ENCODE measurements at places on chromosomes 1 and 21.

GRCh38 chr1:6288665-6289064 is 27.8 kb upstream of the GPR153 start:
- DNase-seq, result no peak

DNA sequence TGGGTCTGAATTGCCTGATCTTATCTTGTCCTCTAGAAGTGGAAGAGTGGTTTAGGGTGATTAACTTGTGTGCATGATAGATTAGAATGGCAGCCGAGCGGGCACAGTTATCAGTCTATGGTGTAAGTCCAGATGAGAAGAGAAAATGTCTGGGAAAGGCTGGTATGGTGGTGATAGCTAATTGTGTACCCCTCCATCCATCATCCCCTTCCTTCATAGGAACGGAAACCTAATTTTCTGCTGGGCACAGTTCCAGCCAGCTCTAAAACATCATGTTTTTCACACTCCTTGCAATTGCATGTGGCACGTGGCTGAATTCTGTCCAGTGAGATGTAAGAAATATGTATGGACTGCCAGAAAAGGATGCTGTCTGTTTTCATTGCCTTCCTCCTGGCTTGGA is 40.9 kb upstream of the ZP4 start:
- DNase-seq, result peak; percentile 19

- DNase-seq, result no peak
These were observed 450.1 kb upstream of the BEND5 start for GRCh38 chr1:49226758-49227157.

- DNase-seq, result no peak
These were observed 345.5 kb downstream of the DISC1 start for GRCh38 chr1:231972111-231972445.

- DNase-seq, result no peak
These were observed 51.3 kb upstream of the ATP1A1 start for GRCh38 chr1:116321766-116322175.

- DNase-seq, result no peak
These were observed 37.1 kb upstream of the USP25 start for GRCh38 chr21:15692711-15693110.

GRCh38 chr21:38228537-38228936 is 28.3 kb upstream of the KCNJ15 start:
- no peak for DNase-seq

DNA sequence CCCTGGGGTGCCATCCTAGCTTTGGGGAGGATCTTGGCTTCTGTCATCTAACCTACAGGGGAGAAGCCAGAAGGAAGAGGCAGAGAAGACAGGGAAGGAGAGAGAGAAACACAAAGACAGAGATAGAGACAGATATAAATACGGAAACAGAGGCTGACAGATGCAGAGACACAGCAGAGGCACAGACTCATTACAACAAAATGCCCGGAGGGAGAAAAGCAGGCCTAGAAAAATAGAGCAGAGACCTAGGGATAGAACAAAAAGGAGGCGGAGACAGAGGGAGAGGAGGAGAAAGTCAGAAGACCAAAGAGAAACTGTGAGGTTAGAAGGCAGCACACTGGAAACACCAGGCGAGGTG is 1.9 kb downstream of the PEAR1 start:
- DNase-seq, result no peak

DNA sequence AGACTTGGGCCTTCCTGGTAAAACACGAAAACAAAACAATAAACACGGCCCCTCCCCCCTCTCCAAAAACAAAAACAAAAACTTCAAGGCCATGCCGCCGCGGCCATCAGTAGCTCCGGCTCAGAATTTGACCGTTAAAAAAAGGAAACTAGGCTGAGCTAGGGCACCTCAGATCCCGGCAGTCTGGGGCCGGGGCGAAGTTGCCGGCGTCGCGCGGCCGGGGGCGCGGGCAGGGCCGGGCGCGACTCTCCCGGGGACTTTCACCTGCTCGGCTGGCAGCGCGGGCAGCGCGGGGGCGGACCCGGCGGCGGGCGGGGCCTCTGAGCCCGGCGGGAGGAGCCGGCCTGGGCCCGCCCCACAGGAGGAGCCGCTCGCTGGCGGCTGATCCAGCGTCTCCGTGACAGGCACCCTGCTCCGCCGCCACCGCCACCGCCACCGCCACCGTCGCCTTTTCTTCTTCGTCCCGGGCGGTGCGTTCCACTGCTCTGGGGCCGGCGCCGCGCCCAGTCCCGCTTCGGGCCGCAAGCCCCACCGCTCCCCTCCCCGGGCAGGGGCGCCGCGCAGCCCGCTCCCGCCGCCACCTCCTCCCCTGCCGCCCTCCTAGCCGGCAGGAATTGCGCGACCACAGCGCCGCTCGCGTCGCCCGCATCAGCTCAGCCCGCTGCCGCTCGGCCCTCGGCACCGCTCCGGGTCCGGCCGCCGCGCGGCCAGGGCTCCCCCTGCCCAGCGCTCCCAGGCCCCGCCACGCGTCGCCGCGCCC is at the start of gene NOS1AP:
Gene NOS1AP (plus strand): TSS at position 358 of the 760 bp plus-strand sequence. CDS start 487 bp downstream, outside the sequence.
- peak; percentile 62 for DNase-seq

DNA sequence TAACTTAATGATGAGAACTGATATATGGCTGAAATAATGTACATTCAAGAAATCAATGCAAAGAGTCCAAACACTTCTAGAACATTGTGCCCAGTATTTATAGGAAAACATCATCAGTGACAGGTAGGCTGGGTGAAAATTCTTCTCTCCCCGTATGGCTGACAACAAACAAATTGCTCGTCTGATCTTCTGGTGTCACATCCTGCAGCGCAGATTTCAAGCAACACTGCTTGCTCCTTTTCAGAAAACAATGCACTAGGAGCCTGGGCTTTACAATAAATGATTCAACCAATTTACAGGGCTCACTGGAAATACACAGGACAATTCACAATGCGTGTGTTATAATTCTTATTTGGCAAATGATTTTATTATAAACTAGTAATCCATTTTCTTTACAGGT is 185.3 kb downstream of the RERE start:
- DNase-seq, result no peak

- no peak for DNase-seq
These were observed 8.6 kb downstream of the LHX4 start for GRCh38 chr1:180238675-180239074.

GRCh38 chr1:245062741-245063305 is 92.0 kb upstream of the KIF26B start:
- DNase-seq, result no peak

DNA sequence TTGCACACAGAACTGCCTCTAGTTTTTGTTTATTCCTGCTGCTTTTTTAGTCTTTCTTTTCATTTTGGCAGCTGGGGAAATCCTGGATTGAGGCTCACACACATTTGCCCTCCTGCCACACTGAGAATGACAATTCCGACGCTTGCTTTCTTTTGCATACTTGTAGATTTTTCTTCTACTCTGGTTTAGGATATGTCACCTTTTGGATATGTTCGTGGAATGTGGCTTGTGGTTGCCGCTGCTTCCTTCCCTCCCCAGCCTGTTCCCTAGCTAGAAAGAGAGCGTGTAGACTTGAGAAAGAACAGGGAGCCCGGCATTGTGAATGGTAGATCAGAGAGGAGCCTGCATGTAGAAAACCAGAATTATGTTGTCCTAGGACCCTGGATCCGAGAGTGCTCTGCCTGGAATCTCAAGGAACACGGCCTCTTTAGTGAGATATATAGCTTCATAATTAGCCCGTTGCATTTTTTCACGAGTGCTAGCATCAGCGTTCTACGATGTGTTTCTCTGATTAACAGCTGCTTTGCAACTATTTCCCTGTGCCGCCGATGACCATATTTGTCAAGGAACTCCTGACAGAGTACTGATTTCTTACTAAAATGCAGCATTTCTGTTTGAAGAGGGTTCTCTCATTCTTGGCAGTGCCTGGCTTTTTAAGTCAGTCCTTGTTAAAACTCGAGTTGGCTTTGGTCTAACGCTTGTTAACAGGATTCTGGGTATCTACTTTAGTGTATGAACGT is 56.2 kb downstream of the PEX14 start:
- no peak for DNase-seq

GRCh38 chr1:228445843-228446650 is 29.4 kb upstream of the TRIM17 start:
- no peak for DNase-seq

DNA sequence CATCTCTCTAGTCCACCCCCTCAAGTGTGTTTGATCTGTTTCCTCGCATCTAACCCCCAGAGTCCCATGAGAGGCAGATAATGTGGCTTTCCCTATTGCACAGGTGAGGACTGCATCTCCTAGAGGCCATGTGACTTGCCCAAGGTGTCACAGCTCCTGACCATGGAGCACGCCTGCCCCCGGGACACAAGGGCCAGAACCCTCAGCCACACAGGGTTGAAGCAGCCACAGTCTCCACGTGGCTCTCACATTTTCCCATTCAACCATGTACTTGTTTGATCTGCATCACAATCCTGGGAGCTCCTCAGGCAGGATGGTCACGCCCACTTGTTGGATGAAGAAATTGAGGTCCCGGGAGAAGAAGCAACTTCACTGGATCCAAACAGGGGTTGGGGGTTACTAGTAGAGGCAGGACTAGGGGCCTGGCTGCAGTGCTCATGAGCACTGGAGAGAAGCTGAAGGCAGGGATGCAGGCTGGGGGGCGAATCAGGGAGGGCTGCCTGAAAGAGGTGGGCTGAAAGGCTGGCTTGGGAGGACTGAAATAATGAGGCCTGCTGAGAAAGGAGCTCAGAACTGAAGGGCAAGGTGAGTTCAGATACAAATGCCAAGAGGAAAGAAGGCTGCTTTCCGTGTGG is 207.9 kb downstream of the PTPRU start:
- no peak for DNase-seq

- DNase-seq, result no peak
These were observed 46.1 kb upstream of the CD34 start for GRCh38 chr1:207956986-207957385.

- no peak for DNase-seq
These were observed 1.9 kb upstream of the CFH start for GRCh38 chr1:196649990-196650389.

- DNase-seq, result no peak
These were observed 2.2 kb downstream of the AJAP1 start for GRCh38 chr1:4656533-4657140.

DNA sequence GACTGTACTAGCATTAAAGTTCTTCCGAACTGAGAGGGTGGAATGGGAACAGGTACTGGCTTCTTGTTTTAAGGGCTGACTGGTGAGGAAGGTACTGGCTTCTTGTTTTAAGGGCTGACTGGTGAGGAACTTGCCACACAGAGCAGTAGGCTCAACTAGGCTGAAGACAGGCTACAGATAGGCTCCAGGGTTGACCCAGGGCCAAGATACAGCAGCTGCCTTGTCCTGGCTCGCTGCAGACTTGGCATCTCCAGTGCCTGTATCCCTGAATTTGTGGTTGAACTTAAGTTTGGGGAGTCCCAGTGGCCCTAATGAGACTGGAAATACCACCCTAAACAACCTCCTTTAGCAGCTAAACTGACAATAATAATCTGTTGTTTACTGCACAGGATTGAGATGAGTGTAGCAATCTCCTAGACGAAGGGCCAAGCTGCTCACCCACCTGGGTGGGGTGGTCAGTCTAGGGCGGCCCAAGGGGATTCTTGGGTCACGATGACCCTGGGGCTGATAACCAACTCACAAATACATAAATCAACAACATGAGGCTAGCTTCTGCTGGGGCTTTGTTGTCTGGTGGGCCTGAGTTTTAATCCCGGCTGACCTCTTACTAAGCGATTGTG is 227.1 kb downstream of the DISC1 start:
- DNase-seq, result no peak

- no peak for DNase-seq
These were observed 169.3 kb downstream of the SEC16B start for GRCh38 chr1:177800400-177801088.

DNA sequence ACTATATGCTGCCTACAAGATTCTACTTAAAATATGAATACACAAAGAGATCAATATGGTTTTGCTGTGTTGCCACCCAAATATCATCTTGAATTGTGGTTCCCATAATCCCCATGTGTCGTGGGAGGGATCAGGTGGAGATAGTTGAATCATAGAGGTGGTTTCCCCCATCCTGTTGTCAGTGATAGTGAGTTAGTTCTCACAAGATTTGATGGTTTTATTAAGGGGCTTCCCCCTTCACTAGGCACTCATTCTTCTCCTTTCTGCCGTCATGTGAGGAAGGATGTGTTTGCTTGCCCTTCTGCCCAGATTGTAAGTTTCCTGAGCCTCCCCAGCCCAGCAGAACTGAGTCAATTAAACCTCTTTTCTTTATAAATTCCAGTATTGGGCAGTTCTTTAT is 654.4 kb upstream of the NR5A2 start:
- no peak for DNase-seq

GRCh38 chr21:35437941-35438340 is 388.8 kb upstream of the RUNX1 start:
- no peak for DNase-seq

- no peak for DNase-seq
These were observed 99.5 kb downstream of the UBE2U start for GRCh38 chr1:64302971-64303370.

DNA sequence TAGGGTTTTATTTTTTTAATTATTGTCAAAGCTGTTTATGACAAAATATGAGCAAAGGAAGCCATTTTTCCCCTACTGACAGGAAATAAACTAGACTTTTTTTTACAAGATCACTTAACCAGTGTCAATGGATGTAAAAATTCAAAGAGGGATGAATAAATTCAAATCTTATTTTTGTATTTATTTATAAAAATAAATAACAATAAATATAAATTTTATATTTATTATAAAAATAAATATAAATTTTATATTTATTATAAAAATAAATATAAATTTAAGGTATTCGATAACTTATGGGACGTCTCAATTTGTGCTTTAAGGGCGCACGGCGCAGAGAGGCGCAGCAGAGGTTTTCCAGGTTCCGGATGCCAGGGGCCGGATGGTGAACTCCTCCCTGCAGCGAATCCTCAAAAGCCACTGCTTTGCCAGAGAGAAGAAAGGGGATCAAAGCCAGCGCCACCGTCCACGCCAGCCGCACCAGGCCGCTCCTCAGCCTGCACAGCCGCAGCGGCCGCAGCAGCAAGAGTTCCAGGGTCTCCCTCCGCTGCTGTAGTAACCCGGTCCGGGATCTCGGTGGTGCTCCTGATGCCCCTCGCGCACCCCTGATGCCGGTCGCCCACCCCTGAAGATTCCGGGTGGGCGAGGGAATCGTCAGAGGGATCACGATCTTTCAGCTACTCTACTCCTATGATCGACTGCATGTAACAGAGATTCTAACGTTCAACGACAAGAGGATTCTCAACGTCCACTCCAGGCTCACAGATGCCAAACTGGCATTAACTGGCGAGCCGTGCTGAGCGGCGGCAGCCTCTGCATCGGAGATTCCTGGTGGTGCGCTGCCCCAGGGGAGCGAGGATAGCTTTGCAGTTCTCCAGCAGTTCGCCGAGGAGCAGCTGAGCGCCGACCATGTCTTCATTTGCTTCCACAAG is 28.5 kb upstream of the RLF start:
- no peak for DNase-seq

DNA sequence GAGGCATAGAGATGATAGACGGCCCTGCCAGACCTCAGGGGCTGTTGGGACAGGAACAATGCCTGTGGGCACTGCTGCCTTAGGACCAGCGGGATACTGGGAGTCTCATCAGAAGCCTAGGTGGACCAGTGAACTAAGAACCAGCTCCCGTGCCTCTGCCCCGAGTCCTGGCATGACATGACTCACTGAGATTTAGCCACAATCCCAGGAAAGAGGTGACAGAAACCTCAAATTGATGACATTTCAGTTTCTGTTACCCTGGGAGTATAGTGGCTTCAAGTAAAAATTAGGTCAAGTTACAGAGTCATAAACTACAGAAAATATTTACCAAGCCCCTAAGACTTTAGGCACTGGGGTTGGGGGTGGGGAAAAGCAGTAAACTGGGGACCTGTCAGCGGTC is 74.6 kb upstream of the GADD45A start:
- no peak for DNase-seq

Data from KBM-7 (cell line).